ENCODE measurements at places on chromosomes 3 and 15.

DNA sequence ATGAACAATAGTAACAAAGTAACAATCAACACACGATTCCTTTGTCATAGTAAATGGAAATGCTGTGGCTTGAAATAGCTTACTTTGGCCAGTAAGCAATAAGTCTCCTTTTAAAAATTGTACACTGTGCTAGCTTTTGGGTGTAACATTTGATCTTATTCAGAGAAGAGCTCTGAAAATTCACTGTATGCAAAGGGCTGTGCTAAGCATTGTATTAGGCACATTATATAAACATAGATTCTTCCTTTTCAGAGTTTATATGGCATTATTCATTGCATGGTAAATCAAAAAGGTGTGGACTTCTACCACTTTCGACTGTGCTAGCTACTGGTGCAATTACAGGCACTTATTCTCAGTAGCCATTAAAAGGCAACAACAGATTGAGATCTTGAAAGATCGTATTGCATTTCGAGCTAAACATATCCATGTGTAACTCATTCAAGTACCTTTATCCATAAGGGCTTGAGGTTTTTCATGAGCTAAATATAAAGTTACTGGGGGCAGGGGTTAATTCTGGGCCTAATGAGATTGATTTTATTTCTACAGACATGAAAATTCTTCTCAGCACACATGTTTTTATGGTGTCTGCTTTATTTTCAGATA, 246.8 kb downstream of the NR1D2 start:
- DNase-seq = no peak

GRCh38 chr15:44296625-44297524, 8.4 kb downstream of the GOLM2 start:
- DNase-seq = no peak

- DNase-seq = no peak
Observed at GRCh38 chr3:193978030-193978429, 157.9 kb upstream of the HES1 start.

- peak; percentile 76 for DNase-seq
Observed at GRCh38 chr15:52528564-52529340, at the start of gene MYO5A. TSS of gene MYO5A (minus strand) at chr15:52528880. CDS start at chr15:52528806, 74 bp downstream.

GRCh38 chr15:26050984-26051383, 187.9 kb upstream of the ATP10A start:
- DNase-seq = no peak

DNA sequence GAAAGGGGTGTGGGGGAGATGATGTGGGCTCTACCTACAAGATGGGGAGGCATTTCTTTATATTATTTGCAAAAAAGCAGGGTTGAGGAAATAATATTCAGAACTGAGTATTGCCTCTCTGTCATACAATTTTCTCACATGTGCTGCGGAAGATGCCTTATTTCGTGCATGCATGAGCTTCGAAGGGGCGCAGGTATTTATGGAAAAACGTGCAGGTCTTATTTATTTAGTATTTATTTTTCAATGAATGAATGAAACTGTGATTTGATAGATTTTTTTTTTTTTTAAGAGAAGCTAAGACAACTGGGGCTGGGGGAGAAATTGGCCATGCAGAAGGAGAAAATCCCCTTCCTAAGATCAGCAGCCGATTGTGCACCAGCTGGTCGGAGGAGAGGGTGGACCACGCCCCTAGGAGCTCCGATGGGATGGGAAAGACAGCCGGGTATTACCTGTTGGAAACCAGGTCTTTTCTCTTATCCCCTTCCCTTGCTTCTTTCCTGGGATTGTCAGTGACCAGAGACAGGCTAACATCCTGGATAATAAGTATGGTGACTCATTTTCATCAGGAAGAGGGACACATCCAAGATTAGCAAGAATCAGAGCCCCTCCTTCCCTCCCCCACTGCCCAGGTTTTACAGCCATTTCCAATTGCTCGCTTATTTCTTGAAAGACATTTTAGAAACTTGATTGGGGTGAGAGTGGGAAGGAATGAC, 875 bp downstream of the GAP43 start:
- DNase-seq = no peak

DNA sequence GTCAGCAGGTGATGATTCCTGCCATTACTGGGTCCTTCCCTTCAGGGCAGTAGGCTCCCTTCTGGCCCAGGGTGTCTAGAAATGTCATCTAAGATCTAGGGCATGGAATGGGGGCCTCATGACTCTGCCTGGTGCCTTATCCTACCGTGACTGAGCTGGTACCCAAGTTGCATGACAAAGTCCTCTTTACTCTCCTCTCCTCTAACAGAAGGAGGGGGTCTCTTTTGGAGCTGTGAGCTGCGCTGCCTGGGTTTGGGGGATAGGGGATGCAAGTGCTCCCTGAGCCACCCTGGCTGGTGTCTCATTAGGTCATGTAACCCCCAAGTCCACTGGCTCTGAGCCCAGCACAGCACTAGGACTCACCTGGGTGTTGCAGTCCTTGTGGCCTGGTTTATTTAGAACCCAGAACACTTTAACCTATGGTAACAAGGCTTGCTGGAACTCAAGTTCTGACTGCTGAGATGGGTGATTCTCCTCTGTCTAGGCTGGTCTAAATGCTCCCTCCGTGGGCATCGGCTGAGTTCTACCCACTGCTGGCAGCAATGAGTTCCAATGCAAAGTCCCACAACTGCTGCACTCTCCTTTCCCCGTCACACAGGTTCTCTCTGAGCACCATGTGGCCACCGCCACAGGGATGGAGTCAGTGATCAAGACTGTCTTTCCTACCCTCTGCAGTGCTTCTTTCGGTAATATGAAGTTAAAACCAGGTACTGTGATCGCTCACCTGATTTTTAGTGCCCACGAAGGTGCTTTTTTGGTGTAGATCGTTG, 34.0 kb downstream of the XXYLT1 start:
- no peak for DNase-seq

DNA sequence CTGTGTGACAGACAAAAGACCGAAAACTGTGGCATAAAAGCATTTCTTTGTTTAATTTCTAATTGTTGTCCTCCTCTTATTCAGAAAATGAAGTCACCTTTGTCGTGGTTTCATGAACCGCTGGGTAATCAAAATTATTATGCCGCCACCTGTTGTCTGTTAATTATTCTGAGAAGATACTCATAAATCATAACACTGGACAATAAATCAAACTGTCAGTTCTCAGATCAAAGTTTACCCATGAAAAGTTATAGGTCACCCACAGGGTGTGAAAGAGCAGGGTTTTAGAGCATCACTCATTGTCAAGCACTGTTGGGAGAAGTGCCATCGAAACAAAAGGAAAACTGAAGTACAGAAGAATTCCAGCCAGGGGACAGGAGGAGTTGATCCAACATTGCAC, 474.3 kb downstream of the NR2F2 start:
- DNase-seq = no peak

DNA sequence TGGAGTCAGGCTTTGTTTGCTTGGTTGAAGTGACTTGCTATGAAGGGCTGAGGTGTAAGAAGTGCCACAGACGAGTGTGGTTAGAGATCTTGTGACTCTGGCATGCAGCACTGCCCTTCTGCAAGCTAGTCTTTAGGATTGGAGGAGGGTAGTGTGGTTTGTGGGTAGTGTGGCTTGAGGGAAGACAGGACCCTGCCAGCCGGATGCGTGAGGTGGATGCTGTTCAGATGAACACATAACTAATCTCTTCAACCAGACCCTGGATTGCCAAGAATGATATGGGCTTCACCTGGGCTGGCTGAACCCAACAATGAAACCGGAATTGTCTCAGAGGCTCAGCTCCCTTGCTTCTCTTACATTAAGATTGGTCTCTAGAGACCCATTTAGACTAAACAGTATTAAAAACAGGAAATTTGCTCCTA, 32.7 kb downstream of the STARD9 start:
- no peak for DNase-seq

DNA sequence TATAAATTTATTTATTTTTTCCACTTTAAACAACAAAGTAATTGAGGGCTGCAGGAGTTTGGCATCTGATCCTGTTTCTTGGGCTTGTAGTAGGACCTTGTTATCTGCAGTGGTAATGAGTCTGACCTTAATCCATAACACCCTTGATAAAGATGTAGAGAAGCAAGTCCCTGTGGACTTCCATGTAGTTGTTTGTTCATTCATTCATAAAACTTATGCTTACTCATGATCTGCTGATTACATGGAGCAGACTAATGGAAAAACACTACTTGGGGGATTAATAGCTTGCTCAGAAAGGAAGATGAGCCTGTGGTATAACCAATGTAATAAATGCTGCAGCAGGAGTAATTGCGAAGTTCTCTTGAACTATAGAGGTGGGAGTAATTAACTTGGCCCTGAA, 271.5 kb upstream of the TBL1XR1 start:
- no peak for DNase-seq

- no peak for DNase-seq
Observed at GRCh38 chr3:17990390-17990789, 248.0 kb upstream of the TBC1D5 start.

GRCh38 chr15:89075846-89076245, 12.4 kb upstream of the ABHD2 start:
- no peak for DNase-seq

GRCh38 chr15:63938486-63939061, 104.8 kb upstream of the HERC1 start:
- no peak for DNase-seq

- no peak for DNase-seq
Observed at GRCh38 chr3:58004973-58005372, 3.2 kb upstream of the FLNB start.

DNA sequence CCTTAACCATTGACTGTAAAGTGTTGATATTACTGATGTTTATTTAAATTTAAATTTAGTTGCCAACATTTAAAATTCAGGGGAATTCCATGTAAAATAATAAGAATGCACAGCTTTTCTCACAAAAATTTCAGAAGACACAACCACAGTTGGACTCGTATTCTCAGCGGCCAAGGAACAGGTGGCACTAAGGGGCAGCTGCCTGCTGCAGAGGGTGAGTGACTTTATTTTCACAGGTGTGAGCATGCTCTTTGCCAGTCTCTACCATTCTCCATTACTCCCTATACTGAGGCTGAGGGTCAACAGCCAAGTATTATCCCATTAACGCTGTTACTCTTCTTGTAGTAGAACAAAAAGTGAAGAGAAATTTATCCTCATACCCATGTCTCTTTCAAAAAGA, 92.1 kb upstream of the GADL1 start:
- no peak for DNase-seq

GRCh38 chr3:46416811-46417510, 9.9 kb downstream of the CCRL2 start:
- DNase-seq = no peak

DNA sequence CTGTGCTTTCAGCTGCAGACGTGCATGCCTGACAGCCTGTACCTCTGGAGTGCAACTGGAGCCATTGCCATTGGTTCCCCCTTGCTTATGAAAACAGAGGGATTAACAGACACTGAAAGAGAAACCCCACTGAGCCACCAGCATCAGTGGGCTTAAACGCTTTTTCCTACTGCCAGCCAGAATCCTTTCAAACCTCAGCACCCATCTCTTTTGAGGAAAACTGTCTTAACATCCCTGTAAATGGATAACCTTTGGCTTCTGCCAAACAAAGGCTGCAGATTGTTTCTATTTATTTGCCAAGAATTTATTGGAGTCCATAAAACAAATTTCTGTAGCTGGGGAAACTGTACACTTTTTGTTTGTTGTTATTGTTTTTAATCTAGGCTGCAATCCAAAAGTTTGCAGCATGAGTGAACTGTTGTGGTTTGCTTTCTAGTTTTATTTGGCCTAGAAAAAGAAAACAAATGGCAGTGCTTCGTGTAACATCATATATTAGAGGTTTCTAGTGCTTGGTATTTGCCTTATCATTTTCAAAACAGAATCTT, 369.2 kb upstream of the IL12A start:
- no peak for DNase-seq

GRCh38 chr3:97934980-97935695, 37.1 kb downstream of the RIOX2 start:
- DNase-seq = no peak

DNA sequence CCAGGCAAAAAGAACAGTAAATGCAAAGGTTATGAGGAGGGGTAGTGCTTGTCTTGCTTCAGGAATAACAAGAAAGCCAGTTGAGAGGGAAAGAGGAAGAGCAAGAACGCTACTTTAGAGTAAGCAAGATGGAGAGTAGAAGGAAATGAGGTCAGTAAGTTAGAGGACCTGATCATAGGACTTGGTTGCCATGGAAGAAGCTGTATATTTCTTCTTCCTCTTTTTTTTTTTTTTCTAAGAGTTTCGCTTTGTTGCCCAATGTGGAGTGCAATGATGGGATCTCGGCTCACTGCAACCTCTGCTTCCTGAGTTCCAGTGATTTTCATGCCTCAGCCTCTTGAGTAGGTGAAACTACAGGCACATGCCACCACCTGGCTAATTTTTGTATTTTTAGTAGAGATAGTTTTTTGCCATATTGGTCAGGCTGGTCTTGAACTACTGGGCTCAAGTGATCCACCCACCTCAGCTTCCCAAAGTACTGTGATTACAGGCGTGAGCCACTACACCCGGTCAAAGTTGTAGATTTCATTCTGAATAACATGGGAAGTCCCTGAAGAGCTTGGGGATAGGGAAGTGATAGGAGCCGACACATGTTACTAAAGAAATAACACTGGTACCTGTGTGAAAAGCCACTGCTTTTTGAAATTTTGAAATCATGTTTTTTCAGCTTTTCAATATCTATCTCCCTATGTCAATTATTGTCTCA, 527.9 kb upstream of the NAALADL2 start:
- no peak for DNase-seq

DNA sequence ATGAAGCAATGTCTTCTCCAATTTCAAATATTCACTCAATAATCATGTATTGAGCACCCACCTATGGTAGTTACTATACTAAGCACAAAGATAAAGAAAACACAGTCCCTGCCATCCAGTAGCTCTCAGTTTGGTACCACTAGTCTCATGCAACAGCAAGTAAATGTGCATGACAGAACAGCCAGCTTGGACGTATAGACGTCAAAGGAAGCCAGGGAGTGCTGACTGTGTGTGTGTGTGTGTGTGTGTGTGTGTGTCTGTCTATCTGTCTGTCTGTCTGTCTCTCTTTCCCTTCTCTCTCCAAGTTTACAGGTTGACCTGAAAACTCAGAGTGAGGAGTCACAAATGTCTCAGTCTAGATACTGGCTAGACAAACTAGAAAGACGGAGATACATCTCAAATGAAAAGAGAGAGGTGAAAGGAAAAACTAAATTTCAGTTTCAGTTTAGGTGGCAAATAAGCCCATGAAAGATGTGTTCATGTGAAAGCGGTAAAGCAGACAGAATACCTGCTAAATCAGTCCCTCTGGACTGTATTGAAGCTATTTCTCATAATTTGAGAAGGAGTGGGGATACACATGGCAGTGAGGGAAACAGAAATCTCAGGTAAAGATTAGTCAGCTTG, 141.1 kb upstream of the PTPRG start:
- no peak for DNase-seq

DNA sequence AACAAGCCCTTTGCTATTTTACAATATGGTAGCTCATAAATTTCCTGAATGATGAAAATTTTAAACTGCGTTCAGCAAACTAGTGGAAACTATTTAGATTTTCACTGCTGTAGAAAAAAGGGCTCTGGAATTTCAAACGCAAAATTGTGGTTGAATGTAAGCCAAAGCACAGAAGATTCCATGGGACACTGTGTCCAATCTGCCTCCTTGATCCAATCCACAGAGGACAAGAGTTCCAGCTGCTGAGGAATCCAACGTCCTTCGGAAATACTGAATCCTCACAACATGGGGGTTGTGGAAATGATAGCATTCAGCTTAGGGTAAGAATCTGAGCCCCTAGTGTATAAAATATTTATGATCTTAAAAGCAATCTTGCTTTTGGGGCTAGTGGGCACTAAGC, 161.0 kb downstream of the PLD1 start:
- DNase-seq = no peak

GRCh38 chr3:148878095-148878494, 13.0 kb downstream of the CPA3 start:
- DNase-seq = no peak

Data from activated T-helper 1 cell treated with Interleukin-2 at 50 U/mL for 16 hours (primary cell).